ENCODE measurements at places on chromosomes 5 and 9.
A peak's percentile ranks its signal among the peaks of the same experiment; 100 is the strongest.

- no peak for DNase-seq
Observed at GRCh38 chr5:53366245-53366644, 114.2 kb upstream of the FST start.

- DNase-seq: no peak
Observed at GRCh38 chr5:14156650-14157492, 13.7 kb downstream of the TRIO start.

DNA sequence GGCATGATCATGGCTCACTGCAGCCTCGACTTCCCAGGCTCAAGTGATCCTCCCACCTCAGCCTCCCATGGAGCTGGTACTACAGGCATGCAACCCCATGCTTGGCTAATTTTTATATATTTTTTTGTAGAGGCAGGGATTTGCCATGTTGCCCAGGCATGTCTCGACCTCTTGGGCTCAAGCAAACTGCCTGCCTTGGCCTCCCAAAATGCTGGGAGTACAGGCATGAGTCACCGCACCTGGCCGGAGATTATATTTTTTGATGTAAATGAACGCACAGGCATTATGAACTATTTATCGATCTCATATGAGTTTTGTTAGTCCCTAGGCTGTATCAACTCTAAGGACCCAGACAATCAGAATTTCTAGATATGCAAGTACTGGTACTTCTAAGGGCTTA, 25.5 kb upstream of the CEP120 start:
- no peak for DNase-seq

DNA sequence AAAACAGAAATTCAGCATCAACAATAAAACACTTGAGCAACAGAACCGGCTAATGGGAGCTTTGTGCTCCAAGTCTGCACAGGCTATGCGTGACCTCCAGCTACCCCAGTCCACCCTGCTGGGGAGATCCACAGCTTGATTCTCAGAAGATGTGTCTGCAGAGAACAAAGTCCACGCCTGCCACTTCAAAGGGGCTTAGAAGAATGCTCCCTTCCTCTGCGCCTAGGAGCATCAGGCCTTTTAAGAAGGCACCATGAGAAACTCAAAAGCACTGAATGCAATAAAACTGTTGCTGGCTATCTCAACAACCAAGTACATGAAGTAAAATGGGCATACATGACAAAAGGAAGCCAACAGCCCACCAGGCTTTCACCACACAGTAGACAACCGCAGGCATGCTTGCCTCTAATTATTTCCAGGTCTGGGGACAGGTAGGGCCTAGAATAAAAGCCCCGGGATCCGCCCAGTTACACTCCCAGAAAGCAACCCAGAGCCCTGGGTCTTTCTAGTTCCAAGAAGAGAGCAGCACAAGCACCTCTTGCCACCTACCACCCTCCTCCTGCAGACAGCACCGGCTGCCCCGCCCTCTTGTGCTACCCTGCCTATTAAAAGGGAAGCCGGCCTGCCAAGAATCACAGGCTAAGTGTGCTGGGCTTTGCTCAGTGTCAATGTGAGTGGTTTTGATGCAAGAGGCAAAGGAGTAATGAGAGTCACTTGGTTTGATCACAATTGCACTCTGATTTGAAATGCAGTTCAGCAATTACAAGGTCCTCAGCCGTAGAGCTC, 123.2 kb downstream of the SPOCK1 start:
- no peak for DNase-seq

DNA sequence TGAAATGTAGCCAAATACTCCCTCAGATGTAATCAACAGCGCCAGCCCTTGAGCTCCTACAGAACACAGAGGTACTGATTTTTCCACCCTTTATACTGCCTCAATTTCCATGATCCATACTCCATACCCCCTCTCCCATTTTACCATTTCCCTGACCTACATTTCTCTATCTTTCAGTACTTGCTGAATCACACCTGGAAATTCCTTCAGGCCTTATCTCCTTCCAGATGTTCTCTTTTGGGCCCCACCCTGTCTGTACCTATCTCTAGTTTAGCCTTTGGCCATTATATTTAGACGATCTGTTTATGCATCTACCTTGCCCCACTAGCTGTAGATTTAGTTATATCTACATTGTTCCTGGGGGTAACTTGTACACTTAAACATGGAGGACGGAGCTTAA, 5.5 kb downstream of the NIM1K start:
- no peak for DNase-seq

DNA sequence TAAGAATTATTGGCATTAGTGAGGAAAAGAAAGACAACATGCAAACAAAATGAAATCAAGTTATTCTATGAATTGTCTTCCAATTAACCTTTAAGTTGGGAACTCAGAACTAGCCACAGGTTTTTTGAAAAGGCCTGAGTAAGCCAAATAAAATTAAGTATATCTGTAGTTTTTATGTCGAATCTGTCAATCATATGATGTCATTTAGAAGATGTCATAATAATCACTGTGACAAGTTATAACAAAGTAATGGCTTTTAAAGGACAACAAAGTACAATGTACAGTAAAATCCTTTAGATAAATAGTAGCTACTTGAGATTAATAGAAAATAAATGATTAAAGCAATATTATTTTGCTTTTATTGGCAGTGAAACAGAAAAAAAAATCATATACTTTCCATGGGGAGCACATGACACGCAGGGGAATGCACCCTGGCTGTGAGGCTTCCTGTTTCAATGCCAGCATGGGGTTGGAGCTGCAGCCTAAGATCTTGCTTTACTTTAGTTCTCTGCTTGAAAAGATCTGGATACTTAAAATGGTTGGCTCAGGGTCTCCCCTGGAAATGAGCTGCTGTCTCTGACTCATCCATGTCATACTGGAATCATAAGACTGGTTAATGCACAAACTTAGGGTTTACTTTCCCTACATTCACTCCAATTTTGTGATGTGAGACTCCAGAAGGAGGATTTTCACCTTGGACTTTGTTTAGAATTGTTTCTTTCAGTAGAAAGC, 284.3 kb downstream of the TAF11L14 start:
- no peak for DNase-seq

GRCh38 chr5:142006363-142007236, 6.2 kb downstream of the GNPDA1 start:
- DNase-seq: no peak

GRCh38 chr5:73764586-73764985, 138.6 kb downstream of the ARHGEF28 start:
- DNase-seq: no peak

DNA sequence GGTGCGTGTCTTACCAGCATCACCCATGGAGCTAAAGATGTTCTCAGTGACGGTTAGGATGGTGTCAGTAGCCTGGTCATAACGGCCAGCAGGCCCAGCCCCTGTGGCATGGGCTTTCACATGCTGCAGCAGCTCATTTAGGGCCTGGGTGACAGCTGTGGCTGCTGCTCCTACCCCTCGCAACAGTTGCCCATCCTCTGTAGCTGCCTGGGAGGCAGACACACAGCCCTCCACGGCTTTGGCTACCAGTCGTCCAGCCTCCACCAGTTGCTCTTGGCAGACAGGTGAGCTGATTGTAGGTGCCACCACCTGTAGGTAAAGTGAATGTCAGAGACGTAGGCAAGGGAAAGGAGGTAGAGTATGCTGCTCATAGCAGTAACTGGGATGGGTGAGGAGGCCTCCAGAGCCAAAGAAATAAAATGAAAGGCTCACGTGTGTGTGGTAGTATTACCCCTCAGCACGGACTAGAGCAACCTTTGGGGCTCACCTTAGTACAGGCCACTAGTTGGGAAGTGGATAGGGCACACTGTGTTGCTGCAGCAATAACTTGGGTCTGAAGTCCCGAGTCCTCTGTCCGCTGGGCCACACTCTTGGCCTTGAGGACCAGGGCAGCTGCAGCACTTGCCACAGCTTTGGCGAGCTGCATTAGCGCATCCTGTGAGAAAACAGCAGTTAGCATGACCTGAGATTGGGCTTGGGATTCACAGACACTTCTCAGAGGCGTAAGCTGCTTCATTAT, 14.7 kb downstream of the TLN1 start:
- no peak for DNase-seq

- DNase-seq: peak; percentile 46
Observed at GRCh38 chr5:160506006-160507004, 84.7 kb downstream of the PTTG1 start.

DNA sequence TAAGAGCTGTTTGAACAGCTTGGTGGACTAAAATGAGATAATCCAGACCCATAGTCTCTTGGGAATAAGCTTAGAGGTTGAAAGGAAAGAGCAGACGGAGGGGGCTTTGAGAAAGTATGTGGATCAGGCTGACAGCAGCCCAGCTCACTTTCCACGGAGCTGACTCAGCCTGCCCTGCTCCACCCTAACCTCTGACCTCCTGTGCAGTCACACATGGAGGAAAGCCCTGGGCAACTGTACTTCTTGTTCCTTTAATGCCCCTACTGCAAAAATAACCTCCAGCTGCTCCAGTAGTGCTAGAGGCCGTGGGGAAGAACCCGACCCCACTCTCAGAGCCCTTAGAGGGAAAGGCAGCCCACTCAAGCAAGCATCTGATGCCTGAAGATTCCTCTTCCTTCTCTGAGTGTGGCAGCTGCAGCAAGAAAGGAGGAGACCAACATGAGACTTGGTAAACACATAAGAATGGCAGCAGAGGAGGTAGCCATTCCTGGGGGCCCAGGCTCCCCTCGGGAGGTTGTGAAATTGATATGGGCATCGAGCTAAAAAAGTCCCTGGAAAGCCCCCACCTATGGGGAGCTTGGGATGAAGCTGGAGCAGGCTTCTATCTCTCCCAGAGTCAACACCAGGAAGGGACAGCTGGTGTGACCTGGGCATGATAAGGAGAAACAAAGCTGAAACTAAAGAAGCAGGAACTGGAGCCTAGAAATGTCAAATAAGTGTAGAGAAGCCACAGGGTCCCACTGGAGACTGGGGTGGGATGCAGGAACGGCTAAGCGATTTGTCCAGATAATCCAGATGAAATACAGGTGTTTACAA, 204.3 kb downstream of the PIK3R1 start:
- DNase-seq: peak; percentile 46

DNA sequence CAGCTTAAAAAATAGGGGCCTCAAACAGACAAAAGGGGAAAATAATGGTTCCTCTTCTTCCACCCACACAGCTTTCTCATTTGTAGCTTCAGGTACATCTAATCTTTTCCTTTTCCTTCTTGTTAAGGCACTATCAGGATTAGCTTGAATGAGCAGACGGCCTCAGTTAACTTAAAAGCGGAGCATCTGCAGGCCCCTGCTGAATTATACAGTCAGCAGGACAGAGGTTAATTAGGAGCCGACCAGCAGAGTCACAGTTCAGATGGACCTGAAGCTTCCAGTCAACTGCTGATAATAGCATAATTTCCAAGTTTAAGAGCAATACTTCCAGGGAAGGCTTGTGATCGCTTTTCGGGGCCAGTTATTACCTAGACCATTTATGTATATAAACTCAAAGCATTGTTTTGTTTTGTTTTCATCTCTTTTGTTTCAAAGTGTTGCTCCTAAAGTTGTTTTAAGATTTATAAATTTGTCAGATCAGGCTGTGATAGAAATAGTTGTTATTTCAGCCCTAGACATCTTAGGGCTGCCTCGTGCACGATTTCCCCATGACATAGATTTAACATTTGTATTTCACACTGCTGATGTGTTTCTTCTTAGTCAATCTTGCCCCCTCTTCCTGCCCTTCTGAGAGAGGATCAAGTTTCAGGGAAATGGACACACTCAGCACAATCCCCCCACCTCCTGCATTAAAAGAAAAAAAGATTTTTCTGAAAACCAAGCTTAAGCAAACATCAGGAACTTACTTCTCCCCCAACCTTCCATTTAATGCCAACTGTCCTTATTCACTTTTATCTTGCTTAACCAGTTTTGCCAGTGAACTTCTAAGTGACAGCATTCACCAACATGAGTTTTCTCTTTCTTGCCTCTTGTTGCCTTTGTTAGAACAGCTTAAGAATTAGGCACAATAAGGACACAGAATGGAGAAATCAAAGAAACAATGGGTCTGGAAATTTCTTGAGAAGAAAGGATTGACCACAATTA, 449.8 kb downstream of the ARHGEF28 start:
- no peak for DNase-seq

DNA sequence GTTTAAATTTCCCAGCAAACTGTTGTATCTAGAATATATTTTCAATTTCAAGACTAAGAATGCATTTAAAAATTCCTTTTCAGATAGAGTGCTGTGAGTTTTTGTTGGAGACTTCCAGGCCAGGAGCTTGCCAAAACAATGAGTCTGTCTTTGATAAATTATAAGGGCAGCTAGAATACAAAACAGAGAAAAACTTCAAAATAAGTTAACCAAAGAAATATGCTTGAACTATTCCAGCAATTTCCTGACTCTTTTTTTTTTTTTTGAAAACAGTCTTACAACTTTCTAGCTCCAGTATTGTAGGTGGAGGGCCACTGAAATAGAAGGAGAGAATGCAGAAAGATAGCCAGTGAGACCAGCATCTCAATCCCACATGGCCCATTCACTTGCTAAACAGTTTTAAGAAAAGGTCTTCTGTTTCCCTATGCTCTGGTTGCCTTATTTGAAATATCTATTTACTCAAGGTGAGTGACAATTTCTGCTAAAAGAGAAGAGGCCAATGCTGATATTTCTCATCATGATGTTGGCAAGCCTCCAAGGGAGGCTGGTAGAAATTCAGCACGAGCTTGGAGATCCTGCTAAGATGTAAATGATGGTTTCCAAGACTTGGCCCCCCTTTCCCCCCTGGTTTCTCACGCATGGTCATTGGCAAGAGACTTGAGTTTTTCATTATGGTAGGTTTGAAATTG, 103.2 kb downstream of the USP20 start:
- DNase-seq: no peak

- peak; percentile 46 for DNase-seq
Observed at GRCh38 chr5:178839319-178839704, 20.4 kb upstream of the ZNF354B start.

GRCh38 chr9:108997112-108997511, 16.2 kb downstream of the CTNNAL1 start:
- no peak for DNase-seq

DNA sequence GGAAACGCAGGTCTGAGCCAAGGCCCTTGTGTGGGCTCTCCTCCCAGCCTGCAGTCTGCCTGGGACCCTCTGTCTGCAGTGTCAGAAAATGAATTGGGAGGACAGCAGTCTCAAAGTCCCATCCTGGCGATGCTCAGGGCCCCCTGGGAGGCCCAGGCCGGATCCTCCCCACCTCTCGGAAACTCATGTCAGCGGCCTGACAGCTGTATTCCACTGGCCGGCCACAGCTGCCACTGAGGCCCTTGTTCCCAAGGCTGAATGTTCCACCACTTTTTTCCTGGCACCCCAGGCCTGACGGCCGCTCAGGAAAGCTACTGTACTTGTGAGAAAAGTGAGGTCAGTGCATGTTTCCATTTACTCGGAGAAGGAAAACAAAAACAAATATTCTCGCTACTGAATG, 180.0 kb downstream of the FGF18 start:
- DNase-seq: no peak

GRCh38 chr9:114001410-114001685, 76.8 kb downstream of the AMBP start:
- DNase-seq: no peak

DNA sequence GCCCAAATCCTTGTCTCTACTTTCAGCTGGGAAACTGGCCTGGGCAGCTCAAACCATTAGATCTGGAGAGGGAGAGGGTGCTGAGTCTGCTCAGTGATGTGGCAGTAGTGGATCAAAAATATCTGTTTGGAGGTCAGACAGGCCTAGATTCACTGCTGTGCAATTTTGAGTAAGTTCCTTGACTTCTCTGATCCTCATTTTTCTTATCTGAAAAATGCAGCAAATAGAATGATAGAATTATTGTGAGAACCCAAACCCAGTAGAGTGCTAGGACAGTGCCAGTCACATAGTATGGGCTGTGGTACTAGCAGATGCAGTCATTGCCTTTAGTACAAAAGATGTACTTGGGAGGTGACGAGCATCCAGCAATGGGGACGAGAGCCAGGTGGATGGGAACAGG, 50.2 kb downstream of the ARHGEF37 start:
- no peak for DNase-seq

GRCh38 chr9:76996700-76997099, 22.8 kb upstream of the FOXB2 start:
- no peak for DNase-seq

- DNase-seq: no peak
Observed at GRCh38 chr5:120449501-120449900, 14.6 kb upstream of the PRR16 start.
